ENCODE measurements at places on chromosomes 6 and 20. TPM values are rescaled to one million over a fixed set of nuclear protein-coding genes. Genes with fewer than 3 reads are reported as not detected.

SLC22A23 gene
- total RNA-seq = 1.2 TPM

ZBTB12 gene
- 1.9 TPM for total RNA-seq

MOG gene
- not detected for total RNA-seq

C6orf136 gene
- 33.5 TPM for total RNA-seq

SRSF12 gene
- total RNA-seq = not detected

BAG2 gene
- total RNA-seq = 7.3 TPM

NKX2-2 gene
- not detected for total RNA-seq

CNBD2 gene
- total RNA-seq = 7.1 TPM

DACT2 gene
- total RNA-seq = not detected

C2 gene
- total RNA-seq = 2.1 TPM

RUNX2 gene
- 5.1 TPM for total RNA-seq

OOEP gene
- 1.1 TPM for total RNA-seq

CCN6 gene
- total RNA-seq = not detected

TFAP2A gene
- total RNA-seq = not detected

BMP7 gene
- total RNA-seq = not detected

SULF2 gene
- 0.68 TPM for total RNA-seq

BMP2 gene
- total RNA-seq = not detected

RFX6 gene
- not detected for total RNA-seq

PAK5 gene
- not detected for total RNA-seq

SRMS gene
- total RNA-seq = not detected

EDN1 gene
- 0.14 TPM for total RNA-seq

LY6G6D gene
- total RNA-seq = not detected

RAET1L gene
- total RNA-seq = not detected

SLC44A4 gene
- not detected for total RNA-seq

COL9A3 gene
- total RNA-seq = 0.42 TPM

HCRTR2 gene
- total RNA-seq = not detected

COL20A1 gene
- 0.26 TPM for total RNA-seq

TGM3 gene
- total RNA-seq = not detected

ADGRG6 gene
- 0.91 TPM for total RNA-seq

TMEM244 gene
- total RNA-seq = 1.0 TPM

BEND3 gene
- total RNA-seq = 2.2 TPM

STK38 gene
- total RNA-seq = 86.5 TPM

MEI4 gene
- not detected for total RNA-seq

ALDH8A1 gene
- 1.4 TPM for total RNA-seq

PNPLA1 gene
- total RNA-seq = not detected

SLC25A27 gene
- total RNA-seq = 0.64 TPM

SSTR4 gene
- not detected for total RNA-seq

ZNF311 gene
- 0.47 TPM for total RNA-seq

GDAP1L1 gene
- not detected for total RNA-seq

LRFN2 gene
- total RNA-seq = not detected

SLC22A1 gene
- total RNA-seq = 1.2 TPM

NPEPL1 gene
- total RNA-seq = 41.3 TPM

TBXT gene
- total RNA-seq = not detected

BPIFB1 gene
- not detected for total RNA-seq

TCEA2 gene
- 74.9 TPM for total RNA-seq

AGER gene
- total RNA-seq = 47.4 TPM

WFDC5 gene
- total RNA-seq = not detected

ZKSCAN3 gene
- 7.0 TPM for total RNA-seq

SCRT2 gene
- total RNA-seq = not detected

SPATS1 gene
- total RNA-seq = not detected

RSPO3 gene
- not detected for total RNA-seq

ACTL10 gene
- total RNA-seq = 4.9 TPM

OXT gene
- 0.89 TPM for total RNA-seq

ULBP3 gene
- 0.94 TPM for total RNA-seq

SLC29A1 gene
- total RNA-seq = 22.5 TPM

HLA-DOB gene
- 2.4 TPM for total RNA-seq

Measured in activated naive CD8-positive, alpha-beta T cell treated with anti-CD3 and anti-CD28 coated beads, Interleukin-2, amount 10 ng/mL, durations not matched to agents 7 days and 5 days (primary cell).